GM10248 (cell line): ENCODE measurements at places on chromosomes 7 and 10.

- no peak for DNase-seq
Measured at GRCh38 chr7:76512941-76513816, 2.8 kb downstream of the UPK3B start.

GRCh38 chr7:86991771-86992191 is 67.7 kb downstream of the ELAPOR2 start:
- DNase-seq, result no peak

DNA sequence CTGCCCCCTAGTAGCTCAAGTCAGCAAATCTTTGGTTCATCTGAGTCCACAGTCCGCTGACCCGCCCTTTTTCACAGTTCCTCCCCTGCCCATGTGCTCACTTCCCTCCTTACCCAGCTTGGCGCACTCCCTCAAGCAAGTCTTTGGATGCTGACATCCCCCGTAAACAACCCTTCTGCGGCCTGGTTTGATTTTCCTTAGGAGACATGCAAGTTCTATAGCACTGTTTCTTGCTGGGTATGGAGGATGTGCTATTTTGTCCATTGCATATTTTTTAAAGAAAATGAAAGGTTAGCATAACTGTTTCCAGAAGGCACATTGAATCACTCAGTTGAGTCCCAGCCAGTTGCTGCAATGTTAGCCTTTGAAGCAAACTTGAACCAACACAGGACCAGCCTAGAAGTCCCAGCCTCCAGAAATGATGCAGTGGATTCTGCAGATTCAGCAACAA is 38.2 kb downstream of the HTRA1 start:
- no peak for DNase-seq

DNA sequence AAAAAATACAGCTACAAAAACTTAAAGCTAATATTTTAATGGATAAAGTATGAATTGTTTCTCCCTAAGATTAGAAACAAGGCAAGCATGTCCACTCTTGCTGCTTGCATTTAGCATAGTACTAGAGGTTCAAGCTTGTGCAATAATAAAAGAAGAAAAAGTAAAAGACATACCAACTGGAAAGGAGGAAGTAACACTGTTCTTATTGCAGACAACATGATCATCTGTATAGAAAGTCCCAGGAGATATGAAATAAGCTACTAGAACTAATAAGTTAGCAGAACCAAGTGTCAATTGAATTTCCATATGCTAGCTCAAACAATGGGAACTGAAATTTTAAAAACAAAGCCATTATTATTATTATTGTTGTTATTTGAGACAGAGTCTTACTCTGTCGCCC is 20.0 kb upstream of the RABGEF1 start:
- no peak for DNase-seq

DNA sequence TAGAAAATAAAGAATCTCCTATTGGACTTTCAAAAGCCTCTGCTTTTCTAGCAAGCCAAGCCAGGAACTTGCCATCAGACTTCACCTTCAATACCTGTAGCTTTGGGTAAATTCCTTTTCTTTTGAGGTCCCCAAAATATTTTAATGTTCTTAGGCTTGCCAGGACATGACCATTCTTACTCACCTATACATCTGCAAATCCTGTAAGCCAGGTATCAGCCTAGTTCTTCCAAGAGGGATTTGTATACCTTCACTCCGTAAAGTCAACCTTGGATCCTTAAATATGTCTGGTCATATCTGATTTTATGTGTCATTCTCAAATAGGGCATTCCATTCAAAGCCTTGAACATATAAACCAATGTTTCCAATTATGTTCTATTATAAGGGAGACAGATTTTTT is 210.6 kb upstream of the CELF2 start:
- no peak for DNase-seq

DNA sequence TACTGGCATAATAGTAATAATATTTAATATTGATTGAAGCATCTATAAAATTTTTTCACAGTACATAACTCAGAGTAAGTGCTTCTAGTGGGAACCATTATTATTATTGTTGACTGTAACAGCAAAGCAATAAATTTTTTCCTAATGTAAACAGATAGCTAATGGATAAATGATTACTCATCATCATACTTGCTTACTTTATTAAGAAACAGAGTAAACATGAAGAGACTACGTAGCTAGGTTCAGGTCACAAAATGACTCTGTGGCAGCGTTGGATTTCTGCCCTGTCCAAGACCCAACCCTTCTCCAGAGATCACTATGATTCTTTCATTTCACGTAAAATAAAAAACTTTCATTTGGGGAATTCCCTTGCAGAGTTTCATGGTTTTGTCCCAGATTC is 8.3 kb upstream of the ABCB5 start:
- DNase-seq, result no peak

DNA sequence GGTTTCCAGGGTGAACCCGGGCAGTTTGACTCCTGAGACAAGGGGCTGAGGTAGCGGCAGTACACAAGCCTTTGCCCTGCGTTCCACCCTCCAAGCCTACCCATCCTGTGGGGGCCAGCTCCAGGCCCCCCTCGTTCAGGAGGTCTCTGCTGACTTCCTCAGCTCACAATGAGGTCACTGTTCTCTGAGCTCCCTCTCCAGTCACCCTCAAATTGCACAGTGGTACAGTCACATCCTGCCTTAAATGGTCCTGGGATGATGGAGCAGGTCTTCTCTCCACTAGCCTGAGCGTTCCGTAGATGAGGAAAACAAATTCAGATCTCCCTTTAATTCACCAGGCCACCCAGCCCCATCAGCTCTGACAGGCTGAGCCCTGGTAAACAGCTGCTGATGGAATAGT is 90.2 kb downstream of the SH3PXD2A start:
- no peak for DNase-seq

DNA sequence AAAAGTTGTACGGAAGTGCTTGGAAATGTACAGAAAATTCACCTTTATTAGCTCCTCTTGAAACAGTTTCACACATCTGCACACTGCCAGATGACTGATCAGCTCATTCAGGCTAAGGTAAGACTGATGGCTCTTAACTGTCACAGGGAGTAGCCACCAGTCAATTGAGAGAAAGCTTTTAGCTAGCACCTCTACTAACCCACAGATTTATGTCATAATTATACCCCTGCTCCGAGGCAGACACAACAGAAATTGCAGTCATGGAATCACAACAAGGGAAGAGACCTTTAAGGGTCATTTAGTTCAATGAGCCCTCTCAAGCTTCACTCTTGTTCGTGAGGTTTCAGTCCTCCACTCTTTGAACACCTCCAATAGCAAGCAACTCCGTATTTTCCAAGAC is 235.4 kb downstream of the TRIL start:
- no peak for DNase-seq

- no peak for DNase-seq
Measured at GRCh38 chr7:44288811-44289340, 36.5 kb downstream of the CAMK2B start.

DNA sequence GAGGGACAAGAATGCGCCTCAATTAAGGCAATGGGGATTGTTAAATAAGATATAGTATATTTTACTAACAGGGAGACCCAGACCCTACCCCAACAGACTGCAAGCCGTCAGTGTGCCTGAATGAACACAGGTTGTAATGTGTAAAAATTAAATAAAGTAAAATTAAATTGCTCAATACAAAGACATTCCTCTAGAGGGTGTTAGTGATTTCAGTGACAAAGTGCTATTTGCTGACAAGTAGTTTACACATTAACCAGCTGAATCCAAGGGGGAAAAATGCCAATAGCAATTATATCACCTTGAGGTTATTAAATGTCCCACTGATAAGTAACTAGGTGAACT is 110.5 kb downstream of the EBF3 start:
- DNase-seq, result no peak

- DNase-seq, result no peak
Measured at GRCh38 chr7:91327346-91327745, 63.1 kb downstream of the FZD1 start.

- no peak for DNase-seq
Measured at GRCh38 chr10:111824128-111824527, 359.4 kb downstream of the GPAM start.

GRCh38 chr10:80503584-80504157 is 34.0 kb upstream of the SH2D4B start:
- no peak for DNase-seq

GRCh38 chr7:69564454-69565417 is 33.5 kb upstream of the AUTS2 start:
- no peak for DNase-seq

GRCh38 chr10:67464278-67464677 is 231.7 kb downstream of the CTNNA3 start:
- DNase-seq, result no peak

- DNase-seq, result no peak
Measured at GRCh38 chr10:30940256-30940655, 91.4 kb downstream of the ZNF438 start.

DNA sequence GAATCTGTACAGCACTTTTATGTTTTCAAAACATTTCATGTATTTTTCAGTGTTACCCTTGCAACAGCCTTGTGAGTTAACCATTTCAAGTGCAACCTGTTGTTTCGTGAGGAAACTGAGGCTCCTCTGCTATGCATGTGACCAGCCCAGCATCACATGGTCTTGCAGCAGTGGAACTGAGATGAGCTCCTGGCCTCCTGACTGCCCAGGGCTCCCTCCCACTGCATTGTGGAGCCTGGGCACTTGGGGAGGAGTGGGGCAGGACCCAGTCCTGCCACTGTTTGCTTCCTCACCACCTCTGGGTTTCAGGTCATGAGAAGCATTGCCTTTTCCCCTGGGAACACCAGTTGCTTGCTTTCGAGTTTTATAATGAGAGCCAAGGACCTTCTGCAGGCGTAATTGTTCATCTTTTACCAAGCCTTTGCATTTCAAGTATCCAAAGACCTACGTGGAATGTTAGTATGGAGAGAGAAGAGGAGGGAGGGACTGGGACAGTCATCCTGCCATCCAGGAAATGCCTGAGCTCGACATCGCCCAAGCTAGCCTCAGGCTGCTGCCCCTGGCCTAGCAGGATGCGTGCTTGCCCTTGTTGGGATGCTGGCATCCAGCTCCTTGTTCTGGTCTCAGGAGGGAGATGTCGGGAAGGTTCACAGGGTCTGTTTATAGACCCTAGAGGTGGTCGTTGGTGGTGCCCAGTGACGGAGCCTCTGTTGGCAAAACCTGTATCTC is 32.3 kb upstream of the BHLHA15 start:
- no peak for DNase-seq

DNA sequence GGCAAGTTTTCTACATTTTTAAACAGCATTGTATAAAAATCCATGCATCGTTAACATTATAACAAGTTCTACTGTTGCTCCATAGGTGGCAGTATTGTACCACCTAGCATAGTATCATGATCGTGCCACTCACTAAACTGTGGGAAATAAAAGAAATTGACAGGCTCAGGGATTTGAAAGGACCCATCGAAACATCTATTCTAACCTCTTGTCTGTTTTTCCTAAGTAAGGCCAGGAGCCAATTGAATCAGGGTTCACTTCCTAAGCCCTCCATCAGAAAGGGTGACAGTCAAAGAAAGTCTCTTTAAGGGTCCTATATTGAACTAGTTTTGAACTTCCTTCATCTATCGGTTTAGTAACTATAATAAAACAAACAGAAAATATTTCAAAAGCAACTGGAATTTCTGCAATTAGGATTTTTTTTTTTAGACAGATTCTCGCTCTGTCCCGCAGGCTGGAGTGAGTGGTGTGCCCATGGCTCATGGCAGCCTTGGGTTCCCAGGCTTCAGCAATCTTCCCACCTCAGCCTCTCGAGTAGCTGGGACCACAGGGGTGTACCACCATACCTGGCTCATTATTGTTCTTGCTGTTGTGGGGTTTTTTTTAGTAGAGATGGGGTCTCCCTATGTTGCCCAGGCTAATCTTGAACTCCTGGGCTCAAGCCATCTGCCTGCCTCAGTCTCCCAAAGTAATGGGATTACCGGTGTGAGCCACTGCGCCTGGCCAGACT is 9.4 kb downstream of the HACD1 start:
- peak; percentile 60 for DNase-seq

GRCh38 chr7:73507556-73507955 is 14.5 kb downstream of the BAZ1B start:
- DNase-seq, result no peak

DNA sequence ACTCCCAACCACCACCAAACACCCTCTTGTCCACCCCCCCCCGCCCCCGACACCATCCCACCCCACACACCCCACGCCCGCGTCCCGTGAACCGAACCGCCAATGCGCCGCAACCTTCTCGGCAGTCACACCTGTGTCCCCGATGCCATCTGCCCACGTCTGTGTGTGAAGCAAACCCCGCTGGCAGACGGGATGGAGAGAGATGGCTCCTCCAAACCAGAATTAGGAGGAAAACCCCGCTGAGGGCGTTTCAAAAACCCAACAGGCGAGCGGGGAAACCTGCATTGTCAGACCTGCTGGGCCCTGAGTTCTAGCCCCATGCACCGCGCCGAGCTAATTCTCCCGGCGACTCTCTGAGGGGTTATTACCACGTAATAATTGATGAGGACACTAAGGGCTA is 28.6 kb upstream of the KCNK18 start:
- no peak for DNase-seq

DNA sequence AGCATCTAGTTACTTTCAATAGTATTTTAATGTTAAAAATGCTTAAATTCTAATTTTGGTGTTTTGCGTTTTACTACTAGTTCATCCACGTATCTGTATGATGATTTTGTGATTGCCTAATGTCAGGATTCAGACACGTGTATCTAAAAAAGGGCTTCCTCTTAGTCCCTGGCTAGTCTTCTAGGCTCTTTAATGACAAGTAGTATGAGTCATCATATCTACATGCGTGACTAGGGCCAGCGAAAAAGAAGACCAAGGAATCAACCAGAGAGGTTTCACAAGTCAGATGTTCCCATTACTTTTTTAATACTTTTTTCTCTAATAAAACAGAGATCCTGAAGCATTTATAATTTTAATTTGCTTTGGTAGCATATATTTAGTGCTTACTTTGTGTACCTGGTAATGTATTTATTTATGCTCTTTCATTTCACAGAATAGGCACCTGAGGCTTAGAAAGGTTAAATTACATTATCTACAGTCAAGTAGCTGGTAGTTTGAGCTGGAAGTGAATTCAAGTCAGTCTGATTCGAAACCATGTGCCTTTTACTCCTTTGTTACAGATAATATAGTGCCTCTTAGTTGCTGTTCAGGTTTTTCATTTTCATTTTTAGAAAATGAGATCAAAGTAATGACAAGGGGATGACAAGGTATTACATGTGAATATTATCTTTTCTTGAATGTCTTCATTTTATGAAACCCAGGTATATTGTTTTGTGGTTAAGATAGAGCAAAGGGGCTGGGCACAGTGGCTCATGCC is 140.3 kb downstream of the FOXP2 start:
- peak; percentile 44 for DNase-seq
